ENCODE measurements at places on chromosomes 13 and 19.

- DNase-seq = no peak
Observed at GRCh38 chr13:59479629-59480028, 684.1 kb downstream of the DIAPH3 start.

- DNase-seq = no peak
Observed at GRCh38 chr19:1840541-1841115, 7.7 kb downstream of the REXO1 start.

DNA sequence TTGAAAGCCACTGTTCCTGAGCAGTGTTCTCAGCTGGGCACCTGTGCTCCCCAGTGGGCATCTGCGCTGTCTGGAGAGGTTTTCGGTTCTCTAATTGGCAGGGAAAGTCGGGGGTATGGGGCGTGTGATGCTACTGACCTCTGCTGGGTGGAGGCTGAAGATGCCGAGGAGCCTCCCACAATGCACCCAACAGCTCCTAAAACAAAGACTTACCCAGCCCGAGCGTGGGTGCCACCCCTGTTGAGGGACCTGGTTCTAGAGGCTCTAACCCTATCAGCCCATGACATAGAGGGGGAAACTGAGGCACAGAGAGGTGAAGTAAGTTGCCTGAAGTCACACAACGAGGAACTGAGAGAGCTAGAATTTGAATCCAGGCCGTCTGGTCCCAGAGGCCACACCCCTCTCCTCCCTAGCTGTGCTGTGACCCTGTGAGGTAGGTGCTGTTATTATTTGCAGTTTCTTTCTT, 2.3 kb downstream of the SPACA4 start:
- DNase-seq = no peak

- DNase-seq = no peak
Observed at GRCh38 chr13:28584873-28585381, 74.0 kb upstream of the POMP start.

GRCh38 chr13:58318495-58319167, 687.1 kb downstream of the PCDH17 start:
- DNase-seq = no peak
